ENCODE measurements at places on chromosomes 7 and 10. TPM values are rescaled to one million over a fixed set of nuclear protein-coding genes. Genes with fewer than 3 reads are reported as not detected.

Gene ADRA2A
- total RNA-seq, result 4.9 TPM

DNA sequence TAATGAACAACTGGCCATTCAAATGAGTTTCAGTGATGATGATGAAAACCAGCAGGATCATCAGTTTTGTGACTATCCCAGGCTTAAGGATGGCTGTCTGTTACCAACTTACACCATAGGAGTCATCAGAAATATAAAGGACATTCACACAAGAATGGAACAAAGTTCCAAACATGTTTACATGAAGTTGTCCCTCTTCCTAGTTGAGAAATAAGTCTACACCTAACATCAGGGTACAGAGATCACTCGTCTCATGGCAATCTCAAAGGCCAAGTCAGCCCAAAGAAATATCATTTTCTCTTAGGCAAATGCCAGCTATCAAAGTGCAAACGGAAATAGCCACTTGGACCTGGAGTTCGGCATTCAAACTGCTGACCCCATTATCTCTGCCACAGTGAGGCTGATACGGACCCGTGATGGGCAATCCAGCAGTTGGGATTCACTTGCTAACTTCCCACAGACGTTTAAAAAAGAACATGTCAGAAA, 53.0 kb downstream of the CREB3L2 start:
- H3K36me3 ChIP-seq, result no peaks in the 10 kb centered on the region
- H3K4me1 ChIP-seq, result peaks cover 26% of the 10 kb centered on the region
- H3K27ac ChIP-seq, result no peak overlapping the region
- no peaks in the 10 kb centered on the region for H3K27me3 ChIP-seq

GRCh38 chr10:70683601-70683934, 11.3 kb downstream of the ADAMTS14 start:
- DNase-seq, result no peak
- H3K4me1 ChIP-seq, result no peaks in the 10 kb centered on the region
- H3K36me3 ChIP-seq, result no peaks in the 10 kb centered on the region
- no peak overlapping the region for H3K27ac ChIP-seq

- H3K4me3 ChIP-seq, result no peak overlapping the region
- no peak overlapping the region for H3K27ac ChIP-seq
- no peak for DNase-seq
- H3K27me3 ChIP-seq, result no peaks in the 10 kb centered on the region
- no peaks in the 10 kb centered on the region for H3K4me1 ChIP-seq
These were observed 165.6 kb downstream of the TPK1 start for GRCh38 chr7:144670218-144670617.

GRCh38 chr7:44827567-44827966, 20.3 kb downstream of the H2AZ2 start:
- H3K36me3 ChIP-seq, result no peaks in the 10 kb centered on the region
- H3K27me3 ChIP-seq, result no peaks in the 10 kb centered on the region
- no peak for DNase-seq

- no peak for DNase-seq
- H3K27me3 ChIP-seq, result no peaks in the 10 kb centered on the region
- H3K4me3 ChIP-seq, result no peak overlapping the region
- no peaks in the 10 kb centered on the region for H3K4me1 ChIP-seq
- no peaks in the 10 kb centered on the region for H3K36me3 ChIP-seq
These were observed 22.2 kb downstream of the TAS2R41 start for GRCh38 chr7:143499743-143500348.

All from uterus (tissue), 4 donors.